NCI-H82 (cell line): ENCODE measurements at places on chromosomes 5 and 9.
A peak's percentile ranks its signal among the peaks of the same experiment; 100 is the strongest.

DNA sequence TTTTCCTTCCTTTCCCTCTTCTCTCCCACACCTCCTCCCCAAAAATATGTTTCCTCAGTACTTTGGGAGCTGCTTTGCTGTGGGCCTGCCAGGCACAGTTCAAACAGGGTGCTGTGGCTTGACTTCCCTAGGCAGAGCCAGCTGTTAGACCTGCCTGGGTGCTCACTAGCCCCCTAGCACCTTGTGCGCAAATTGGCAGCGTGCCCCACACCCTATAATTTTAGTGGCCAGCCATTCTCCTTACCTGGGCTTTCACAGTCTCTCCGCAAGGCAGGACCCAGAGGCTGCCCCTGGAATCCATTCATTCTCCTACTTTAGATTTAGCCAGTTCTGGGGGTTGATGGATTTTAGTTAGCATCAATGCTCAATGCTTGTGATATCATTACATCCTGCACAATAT is 72.3 kb downstream of the ANGPTL2 start:
- DNase-seq, result no peak

- DNase-seq, result no peak
Observed at GRCh38 chr9:99303177-99303576, 81.1 kb downstream of the SEC61B start.

DNA sequence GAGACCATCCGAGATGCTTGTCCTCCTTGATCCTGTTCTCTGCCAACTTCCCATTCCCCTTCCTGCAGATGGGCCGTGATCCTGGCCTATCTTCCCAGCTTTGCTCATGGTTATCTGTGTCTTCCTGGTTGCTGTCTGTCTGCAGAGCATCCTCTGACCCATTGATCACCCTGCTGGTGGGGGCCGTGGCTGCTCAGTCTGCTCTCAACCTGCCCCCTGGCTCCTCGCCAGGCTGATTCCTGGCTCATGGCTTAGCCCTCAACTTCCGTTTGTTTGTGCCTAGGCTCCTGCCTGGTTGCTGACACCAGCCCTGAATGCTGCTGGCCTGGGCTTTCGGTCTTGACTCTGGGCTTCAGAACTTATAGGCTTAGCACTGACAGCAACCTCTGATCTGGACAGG is 67.1 kb upstream of the SMIM15 start:
- no peak for DNase-seq

GRCh38 chr9:35226651-35227050 is 64.8 kb downstream of the UNC13B start:
- DNase-seq, result peak; percentile 7

- peak; percentile 77 for DNase-seq
Observed at GRCh38 chr9:128552744-128553440, 505 bp downstream of the SPTAN1 start.

- peak; percentile 37 for DNase-seq
Observed at GRCh38 chr9:17802249-17802857, 223.5 kb downstream of the SH3GL2 start.

GRCh38 chr5:43514471-43514815 is 505 bp downstream of the C5orf34 start:
- DNase-seq, result peak; percentile 50

GRCh38 chr9:36823466-36823865 is 210.6 kb downstream of the PAX5 start:
- DNase-seq, result no peak

DNA sequence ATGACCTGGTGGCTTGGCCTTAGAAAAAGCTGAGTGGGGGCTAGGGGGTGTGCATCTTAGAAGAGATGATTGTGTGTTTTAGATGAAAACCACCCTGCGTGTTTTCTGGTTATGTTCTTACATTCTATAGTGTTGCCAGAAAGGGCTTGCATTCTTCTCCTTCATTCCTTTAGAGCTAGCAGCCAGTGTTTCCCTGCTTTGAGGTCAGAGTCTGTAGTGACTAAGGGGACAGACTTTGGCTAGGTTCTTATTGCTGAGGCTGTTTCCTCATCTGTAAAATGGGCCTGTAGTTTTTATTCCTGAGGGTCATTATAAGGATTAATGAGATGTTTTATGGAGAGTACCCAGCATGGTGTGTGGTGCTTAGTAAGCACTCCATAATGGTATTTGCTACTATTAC is 6.4 kb downstream of the MAST4 start:
- no peak for DNase-seq

GRCh38 chr9:17847908-17848307 is 269.0 kb downstream of the SH3GL2 start:
- DNase-seq, result no peak

- no peak for DNase-seq
Observed at GRCh38 chr9:37010180-37010579, 23.9 kb downstream of the PAX5 start.

DNA sequence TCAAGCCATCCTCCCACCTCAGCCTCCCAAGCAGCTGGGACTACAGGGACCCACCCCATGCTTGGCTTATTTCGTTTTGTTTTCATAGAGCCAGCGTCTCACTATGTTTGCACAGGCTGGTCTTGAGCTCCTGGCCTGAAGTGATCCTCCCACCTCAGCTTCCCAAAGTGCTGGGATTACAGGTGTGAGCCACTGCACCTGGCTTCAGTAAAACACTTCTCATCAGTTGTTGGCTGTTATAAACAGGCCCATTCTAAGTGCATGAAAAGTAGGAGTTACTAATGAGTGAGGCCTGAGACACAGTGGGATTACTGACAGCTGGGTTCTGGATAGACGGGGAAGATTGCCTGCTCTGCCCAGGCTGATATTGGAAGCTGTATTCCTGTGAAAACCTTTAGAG is 3.5 kb downstream of the CRB2 start:
- peak; percentile 77 for DNase-seq

DNA sequence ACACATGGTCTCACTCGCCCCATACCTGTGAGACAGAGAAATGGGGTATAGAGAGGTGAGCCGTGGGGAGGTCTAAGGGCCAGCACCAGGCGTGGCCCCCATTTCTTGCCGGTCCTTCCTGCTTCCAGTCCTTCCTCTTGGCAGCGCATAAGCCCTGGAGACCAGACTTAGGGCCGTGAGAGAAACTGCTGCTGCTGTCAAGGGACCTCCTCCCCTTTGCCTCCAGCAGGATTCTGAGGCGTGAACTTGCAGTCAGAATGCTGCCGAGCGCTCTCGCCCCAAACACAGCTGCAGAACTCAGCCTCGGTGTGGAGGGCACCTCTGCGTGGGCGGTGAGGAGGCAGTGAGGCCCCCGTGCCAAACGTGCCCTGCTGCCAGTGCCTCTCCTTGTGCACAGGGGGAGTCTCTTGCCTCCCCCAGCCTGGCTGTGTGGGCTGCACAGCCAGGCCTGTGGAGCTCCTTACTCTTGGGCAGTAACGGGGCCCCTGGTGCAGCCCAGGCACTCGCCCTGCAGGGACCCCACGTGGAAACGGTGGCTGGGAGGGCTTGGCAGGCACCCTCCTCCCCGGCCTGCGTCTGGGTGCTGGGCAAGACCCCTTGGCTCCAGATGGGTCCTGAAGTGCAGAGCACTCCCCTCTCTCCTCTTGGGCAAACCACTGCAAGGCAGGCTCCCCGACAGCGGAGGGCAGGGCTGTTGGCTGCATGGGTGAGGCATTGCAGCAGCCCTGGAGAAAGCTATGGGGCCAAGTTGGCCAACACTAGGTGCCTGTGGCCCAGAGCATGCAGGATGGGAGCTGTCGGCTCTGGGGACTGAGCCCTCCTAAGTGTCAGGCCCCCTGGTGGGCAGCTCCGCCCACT is 85.4 kb downstream of the RXRA start:
- no peak for DNase-seq

- no peak for DNase-seq
Observed at GRCh38 chr5:154236-154635, 37.1 kb upstream of the LRRC14B start.

DNA sequence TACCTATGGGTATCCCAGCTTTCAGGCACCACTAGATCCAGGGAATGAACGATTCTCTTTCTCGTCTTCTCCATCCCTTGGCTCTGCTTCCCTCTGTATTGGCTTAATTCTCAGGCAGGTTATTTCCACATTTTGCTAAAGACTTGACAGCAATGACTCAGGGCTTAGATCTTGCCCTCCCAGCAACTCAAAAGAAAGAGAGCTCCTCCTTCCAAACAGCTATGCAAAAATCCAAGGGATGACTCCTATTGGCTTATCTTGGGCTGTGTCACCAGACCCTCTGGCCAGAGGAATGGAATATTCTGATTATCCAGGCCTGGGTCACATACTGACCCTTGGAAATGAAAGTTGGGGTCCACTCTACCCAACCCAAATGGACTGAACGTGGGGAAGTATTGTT is 270.2 kb downstream of the NTRK2 start:
- DNase-seq, result no peak

- no peak for DNase-seq
Observed at GRCh38 chr5:134638760-134639201, 6.2 kb upstream of the SAR1B start.

DNA sequence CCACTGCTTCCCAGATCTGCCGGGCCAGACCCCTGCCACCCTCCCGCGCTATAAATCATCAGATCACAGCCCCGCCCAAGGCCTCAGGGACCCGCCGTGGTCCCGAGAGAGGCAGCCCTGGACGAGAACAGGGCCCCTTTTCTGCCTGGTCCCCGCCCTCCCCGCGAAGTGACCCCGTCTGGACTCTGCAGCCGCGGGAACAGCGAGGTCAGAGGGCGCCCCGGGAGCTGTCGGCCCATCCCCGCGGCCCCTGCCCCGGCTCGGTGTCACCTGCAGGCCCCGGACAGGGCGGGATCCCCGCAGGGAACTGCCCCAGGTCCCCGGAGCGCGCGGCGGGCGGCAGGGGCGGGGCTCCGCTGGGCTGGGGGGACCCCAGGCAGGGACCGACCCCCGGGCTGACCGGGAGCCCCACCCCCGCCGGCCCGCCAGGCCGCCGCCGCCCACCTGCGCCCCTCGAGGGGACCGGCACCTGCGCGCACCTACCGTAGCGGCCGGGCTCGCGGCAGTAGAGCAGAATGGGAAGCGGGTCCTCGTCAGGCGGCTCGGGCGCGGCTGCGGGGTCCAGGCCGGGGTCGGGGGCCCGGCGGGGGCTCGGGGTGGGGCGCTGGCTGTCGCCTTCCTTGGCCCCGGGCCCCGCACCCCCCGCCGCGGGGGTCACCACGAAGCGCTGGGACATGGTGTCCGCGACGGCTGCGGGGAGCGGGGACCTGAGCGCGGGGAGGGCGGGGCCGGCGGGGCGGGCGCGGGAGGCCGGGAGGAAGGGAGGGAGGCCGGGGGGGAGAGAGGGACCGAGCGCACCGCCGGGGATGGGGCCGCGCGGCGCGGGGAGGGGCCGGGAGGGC is 43.5 kb upstream of the SLC12A7 start:
- DNase-seq, result no peak

DNA sequence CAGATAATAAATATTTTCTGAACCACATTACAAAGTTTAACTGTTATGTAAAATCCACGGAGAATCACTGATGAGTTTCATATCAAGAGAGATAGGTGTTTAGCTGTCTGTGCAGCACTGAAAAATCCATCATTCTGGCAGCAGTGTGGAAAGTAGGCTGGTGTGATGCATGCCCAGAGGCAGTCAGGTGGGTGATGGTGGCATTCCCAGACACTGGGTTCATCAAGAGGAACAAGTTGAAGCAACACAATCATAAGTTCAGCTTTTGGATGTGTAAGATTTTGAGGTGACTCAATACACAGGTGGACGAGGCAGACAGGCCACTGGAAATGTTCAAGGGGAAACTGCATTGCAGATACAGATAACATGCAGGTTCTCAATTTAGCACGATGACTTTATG is 11.9 kb downstream of the DNAH5 start:
- no peak for DNase-seq

DNA sequence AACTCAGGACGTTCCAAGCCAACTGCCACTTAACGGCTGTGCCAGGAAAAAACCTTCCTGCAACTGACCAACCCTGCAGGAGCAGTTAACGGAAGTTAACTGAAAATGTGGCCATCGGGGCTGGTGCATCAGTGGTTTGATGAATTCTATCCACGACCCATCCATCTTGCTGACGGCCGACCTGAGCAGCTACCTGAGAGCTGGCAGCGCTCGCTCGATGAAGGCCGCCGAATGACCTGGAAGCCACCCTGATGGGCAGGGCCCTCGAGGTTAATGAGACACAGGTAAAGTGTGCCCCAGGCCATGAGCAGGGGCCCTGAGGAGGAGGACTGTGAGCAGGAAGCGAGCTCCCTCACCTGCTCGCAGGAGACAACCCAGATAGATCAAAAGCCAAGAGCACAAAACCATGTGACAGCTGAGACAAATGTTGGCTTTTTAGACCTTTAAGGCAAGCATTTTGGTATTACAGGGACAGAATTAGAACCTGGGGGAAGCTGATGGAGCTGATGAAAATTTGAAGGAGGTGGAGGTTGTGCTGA is 35.3 kb upstream of the FLT4 start:
- DNase-seq, result no peak

- DNase-seq, result no peak
Observed at GRCh38 chr5:14510880-14511279, 70.7 kb upstream of the OTULINL start.

DNA sequence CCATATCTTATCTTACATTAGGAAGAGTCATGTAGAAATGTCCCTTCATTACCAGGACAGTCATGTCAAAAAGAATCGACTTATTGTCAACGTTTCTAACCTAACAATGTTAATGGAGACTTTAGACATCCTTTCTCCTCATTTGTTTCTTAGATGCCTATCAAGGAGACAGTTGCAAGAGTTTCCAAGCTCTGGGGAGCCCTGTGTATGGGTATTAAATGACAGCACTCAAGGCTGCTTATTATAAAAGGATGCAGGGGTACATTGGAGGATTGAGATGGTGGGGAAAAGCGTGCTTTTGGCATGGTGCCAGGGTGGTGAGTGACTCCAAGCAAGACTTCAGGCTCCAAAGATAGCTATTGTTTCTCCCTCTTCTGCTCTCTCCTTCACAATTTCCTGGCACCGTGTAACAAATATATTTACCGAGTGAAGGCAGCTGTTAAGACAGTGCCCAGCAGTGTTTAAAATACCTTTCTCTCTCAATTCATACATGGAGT is 461.3 kb upstream of the CLINT1 start:
- peak; percentile 76 for DNase-seq

DNA sequence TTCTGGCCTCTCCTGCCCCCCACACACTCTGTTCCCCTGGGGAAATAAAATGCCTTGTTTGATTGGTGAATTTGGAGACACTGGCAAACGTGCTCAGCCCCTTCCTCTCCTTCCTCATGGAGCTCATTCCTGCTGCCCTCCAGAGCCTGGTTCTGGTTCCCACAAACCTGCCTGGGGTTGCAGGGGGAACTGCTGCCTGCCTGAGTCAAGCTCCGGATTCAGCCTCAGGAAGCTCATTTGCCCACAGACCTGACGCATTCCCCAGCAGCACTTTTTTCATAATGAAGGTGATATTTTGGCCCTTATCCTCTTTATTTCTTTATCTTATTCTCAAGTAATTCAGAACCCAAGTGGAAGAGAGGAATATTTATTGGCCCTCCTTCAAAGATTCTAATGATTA is 140.5 kb downstream of the TTLL11 start:
- DNase-seq, result no peak

GRCh38 chr5:176912115-176912514 is 13.0 kb upstream of the HK3 start:
- DNase-seq, result no peak

DNA sequence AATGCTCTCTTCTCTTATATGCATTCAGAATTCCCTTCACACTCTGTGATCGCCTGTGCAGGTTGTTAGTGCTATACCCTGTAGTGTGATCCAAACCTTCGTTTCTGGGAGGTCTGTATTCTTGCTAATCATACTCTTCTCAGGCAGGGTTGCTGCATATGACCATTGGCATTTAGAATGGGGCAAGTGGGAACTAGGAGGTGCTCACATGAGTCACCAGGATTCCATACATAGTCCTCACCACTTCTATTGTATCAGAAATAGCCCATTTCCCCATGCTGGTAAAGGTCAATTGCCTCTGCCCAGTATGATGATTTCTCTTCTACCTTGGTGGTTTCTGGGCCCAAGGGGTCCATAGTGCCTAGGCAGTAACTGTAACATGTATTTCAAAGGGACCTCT is 443.5 kb upstream of the CDH6 start:
- no peak for DNase-seq

- peak; percentile 36 for DNase-seq
Observed at GRCh38 chr9:77512876-77513275, 135.2 kb downstream of the GNA14 start.
